Fibroblast of the aortic adventitia (primary cell): ENCODE measurements at places on chromosomes 12 and 14.

- no peak for DNase-seq
Observed at GRCh38 chr14:103111232-103111868, 11.9 kb upstream of the TNFAIP2 start.

- no peak for DNase-seq
Observed at GRCh38 chr14:32934881-32935633, 3.6 kb upstream of the NPAS3 start.

GRCh38 chr14:51479584-51480325 is 172.0 kb upstream of the FRMD6 start:
- peak; percentile 86 for DNase-seq

DNA sequence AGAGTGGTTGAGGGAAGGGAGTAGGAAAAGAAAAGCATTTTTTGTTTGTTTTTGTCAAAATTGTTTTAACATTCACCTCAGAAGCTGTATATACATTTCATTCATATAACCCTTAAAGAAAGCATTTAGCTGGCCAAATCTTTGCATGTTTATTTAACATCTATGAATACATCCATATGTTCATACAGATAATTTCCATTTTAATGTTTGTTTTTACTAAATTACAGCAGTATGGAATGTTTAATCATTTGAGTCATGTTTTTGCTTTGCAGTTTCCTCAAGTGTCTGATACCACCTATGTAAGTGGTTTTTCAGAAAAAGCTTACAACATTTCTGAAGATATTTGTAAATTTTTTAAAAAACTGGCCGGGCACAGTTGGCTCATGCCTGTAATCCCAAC is 84.3 kb upstream of the ATF1 start:
- DNase-seq, result no peak

DNA sequence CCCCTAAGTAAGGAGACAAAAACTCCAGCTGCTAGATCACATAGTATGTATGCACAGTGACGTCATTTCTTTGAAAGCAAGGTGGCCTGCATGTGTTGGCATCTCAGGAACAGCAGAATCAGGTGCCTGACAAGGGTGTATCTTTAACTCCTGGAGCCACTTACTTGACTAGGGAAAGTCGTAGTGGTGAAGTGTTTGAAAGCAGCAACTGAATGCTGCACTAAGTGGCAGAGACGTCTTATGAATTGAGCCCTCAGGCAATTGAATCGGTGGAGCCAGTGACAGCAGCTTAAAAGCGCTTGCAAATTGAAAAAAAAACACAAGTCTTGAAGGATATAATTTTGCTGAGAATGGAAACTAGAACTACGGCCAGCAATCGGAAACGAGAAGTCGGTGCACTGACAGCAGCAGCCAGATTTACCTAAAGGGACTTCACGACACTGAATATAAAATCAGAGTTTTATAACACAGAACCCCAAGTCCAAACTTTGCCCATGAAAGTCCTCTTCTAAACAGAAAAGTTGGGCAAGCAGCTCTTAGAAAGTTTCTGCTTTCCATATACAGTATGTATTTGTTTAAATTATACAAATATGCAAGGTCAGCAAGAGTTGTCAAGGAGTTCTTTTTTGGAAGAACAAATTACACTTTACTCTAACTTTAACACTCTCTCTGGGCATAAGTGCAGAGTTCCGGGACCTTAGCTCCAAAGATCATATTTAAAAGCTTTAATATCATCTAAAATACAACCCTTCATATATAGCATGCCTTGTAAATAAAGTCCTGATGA is 1.1 kb downstream of the IGF1 start:
- no peak for DNase-seq

DNA sequence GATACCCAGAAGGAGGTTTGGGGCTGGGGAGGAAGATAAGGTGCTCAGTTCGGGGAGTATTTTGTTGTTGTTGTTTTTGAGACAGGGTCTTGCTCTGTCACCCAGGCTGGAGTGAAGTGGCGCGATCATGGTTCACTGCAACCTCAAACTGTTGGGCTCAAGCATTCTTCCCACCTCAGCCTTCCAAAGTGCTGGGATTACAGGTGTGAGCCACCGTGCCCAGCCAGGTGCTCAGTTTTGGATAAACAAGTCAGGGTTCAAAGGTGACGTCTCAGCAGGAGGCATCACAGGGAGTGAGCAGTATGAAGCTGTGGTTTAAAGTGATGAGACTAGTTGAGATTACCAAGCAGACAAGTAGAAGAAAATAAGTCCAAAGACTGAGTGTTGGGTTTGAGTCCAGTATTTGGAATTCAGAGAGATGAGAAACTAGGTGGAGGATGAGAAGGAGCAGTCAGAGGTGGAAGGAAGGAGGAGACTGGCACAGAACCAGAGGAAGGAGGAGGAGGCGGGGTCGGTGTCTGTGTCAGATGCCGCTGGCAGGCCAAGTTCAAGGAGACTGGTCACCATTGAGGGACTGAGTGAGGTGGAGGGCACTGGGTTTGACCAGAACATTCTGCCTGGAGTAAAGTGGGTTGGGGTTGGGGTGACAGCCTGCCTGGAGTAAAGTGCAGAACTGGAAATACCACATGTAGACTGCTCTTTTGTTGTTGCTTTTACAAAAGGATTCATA is 16.1 kb downstream of the SLC35E3 start:
- no peak for DNase-seq

DNA sequence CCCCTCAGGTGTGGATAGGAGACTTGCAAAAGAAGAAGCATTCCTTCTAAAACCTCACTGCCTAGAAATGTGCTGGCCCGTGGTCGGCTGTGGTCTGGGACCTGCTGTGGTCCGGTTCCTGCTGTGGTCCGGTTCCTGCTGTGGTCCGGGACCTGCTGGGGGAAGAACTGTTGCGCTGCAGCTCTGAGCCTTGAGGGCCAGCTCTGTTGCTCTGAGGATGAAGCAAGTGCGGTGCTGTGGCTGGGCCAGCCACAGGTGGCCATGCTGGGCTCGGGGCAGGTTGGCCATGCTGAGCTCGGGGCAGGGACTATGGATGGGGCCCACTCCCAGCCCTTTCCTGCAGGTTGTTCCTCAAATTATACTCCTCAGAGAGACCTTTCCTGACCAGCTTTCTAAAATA is 5.2 kb downstream of the NRXN3 start:
- DNase-seq, result no peak

GRCh38 chr12:69879007-69879960 is 54.3 kb downstream of the MYRFL start:
- peak; percentile 81 for DNase-seq

- DNase-seq, result no peak
Observed at GRCh38 chr12:80234667-80235066, 135.3 kb downstream of the OTOGL start.

DNA sequence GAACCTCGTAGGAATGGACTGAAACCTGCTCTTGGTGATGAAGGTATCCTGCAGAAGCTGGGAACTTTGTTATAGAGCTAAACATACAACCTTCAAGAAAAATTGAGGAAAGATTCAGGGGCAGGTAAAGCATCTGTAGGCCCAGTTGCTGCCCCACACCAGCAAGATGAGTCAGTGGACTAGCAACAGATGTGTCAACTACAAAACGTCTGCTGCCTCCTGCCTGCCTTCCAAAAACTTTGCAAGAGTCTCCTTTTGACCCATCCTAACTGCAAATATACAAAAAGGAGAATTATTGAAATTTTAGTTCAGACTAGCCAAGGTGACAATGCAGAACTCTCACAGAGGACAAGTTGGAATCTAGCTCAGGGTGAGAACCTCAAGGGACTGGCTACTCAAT is 60.9 kb upstream of the TMTC1 start:
- DNase-seq, result peak; percentile 7

DNA sequence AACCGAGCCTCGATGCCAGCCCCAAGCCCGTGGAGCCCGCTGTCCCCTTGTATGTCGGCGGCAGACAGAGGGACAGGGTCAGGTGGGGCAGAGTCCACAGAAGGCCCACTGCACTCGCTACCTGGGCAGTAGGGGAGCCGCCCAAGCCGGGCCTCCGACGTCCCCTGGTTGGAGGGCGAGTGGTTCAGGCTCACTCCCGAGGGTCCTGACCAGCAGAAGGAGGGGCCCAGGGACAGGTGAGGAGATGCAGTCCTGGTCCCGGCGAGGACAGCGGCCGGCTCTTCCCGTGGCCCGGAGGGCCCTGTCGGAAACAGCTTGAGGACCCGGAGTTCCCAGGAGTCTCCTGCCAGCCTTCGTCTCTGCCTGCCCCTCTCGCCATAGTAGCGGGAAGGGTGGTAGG is 216.7 kb upstream of the SFSWAP start:
- no peak for DNase-seq

GRCh38 chr12:119594772-119595445 is 1.3 kb downstream of the TMEM233 start:
- peak; percentile 40 for DNase-seq
